Panc1 (cell line): ENCODE measurements at places on chromosomes 11 and 22. TPM values are rescaled to one million over a fixed set of nuclear protein-coding genes. Genes with fewer than 3 reads are reported as not detected.

The SLC22A9 gene
- not detected for total RNA-seq

The KRTAP5-11 gene
- not detected for total RNA-seq

The ABCG4 gene
- total RNA-seq, result 0.39 TPM

The TRIM68 gene
- total RNA-seq, result 18.5 TPM
